ENCODE measurements at places on chromosomes 7 and 10.

DNA sequence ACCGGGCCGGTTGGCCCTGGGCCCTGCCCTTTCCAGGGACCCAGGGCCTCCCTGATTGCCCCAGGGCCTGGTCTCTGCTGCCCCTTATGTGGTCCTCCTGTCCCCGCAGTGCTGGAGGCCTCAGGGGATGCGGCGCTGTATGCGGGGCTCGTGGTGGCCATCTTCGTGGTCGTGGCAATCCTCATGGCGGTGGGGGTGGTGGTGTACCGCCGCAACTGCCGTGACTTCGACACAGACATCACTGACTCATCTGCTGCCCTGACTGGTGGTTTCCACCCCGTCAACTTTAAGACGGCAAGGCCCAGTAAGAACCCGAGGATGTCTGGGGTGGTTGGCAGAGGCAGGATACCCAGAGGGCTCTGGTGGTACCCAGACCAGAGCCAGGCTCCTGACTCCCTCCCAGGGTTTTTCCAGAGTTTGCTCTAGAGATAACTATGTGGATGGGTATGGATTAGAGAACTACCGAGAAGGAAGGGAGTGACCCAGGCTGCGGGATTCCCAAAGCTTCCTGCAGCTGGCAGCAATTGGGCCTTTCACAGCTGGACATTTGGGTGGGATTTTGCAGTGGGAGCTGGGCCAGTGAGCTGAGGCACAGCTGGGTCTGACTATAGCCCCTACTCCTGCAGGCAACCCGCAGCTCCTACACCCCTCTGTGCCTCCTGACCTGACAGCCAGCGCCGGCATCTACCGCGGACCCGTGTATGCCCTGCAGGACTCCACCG lies 28.1 kb upstream of the SLC29A3 start:
- no peak for DNase-seq

- no peak for DNase-seq
Observed at GRCh38 chr10:58672845-58673244, 160.2 kb downstream of the BICC1 start.

GRCh38 chr10:76202777-76203176 lies 771.4 kb downstream of the LRMDA start:
- no peak for DNase-seq

DNA sequence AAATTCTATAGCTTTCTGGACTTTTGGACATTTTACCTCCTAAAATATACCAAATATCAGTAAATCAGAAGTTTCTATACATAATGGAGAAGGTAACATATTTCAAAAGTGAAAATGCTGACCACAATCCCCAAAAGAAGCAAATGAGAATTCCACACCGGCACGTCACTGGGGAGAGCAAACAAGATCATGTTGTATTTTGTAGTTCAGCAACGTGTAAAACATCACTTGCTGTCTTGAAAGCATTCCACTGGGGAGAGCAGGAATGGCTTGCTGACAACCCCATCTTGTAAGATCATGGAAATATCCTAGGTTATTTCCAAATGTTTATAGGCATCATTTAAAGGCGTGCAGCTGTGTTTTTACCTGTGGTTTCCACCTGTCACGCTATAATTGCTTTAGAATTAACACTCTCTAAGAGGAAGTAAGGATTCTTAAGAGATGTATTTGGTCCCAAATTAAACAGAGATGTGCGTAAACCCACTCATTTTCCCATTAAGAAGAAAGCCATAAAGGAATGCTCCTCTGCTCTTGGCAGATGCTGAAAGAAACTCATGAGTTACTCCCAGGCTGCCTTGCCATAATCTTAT lies 397.1 kb upstream of the POT1 start:
- DNase-seq = no peak

DNA sequence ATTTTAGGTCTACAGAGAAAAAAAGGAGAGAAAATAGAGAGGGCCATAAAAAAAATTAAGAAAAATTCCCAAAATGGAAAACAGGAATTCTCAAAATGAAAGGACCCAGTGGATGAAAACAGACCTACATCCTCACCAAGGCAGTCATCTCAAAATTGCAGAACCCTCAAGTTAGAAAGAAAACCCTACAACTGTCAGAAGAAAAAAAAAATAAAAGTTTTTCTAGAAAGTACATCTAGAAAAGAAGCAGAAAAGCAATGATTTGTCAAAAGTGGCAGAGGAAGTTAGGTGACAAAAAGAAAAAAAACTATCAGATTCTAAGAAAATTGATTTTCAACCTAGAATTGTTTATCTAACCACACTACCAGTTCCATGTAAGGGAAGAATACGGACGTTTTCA lies 167.6 kb upstream of the LRGUK start:
- DNase-seq = no peak

GRCh38 chr7:17516771-17517170 lies 218.3 kb downstream of the AHR start:
- DNase-seq = no peak

DNA sequence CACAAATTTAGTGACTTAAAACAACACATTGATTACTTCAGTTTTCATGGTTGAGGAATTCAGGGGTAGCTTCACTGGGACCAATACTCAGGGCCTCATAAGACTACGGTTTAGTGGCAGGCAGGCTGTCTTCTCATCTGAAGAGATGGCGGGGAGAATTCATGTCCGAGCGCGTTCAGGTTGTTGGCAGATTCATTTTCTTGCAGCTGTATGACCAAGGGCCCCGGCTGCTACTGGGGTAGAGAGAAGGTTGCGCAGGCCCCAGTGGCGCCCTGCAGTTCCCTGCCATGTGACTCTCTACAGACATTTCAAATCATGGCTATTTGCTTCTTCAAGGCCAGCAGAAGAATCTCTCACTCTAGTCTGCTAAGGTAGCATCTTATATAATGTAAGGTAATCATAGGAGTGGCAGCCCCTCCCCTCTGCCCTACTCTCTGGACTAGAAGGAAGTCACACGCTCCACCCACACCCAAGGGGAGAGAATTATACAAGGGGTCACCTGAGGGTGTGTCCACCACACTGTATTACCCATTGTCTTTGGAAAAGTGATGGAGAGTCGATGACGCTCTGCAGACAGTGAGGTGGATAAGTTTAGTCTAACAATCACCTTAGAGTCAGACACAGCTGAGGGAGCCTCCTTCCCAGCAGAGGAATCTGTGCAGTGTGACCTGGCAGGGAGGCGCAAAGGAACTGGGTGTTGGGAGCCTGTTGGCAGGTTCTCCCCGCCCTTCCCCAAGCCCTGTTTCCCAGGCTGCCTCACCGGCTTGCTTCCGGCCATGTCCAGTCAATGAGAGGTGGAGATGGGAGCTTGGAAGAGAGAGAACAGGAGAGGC lies 35.7 kb upstream of the PLEKHA1 start:
- DNase-seq = no peak
